ENCODE measurements at places on chromosomes 2 and 18.
A peak's percentile ranks its signal among the peaks of the same experiment; 100 is the strongest.

DNA sequence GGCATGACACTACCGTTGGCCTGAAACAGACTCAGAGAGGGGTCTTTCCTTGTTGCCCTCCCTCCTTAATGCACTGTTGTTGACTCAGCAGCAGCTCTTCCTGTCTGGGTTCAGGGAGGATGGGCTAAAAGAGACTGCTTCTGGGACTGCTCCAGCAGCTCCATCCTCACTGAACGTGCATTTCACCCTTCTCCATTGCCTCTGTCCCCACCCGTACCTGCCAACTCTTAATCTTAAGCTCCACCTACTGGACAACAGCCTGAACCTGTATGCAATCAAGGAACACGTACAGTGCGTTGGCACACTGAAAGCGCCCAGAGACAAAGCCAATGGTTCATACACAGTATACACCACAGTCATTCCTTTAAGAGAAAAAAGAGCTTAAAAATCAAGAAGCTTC, 230.8 kb upstream of the RAB6C start:
- no peak for DNase-seq

GRCh38 chr2:196372276-196372809, 201.0 kb upstream of the STK17B start:
- no peak for DNase-seq

- DNase-seq: no peak
These were observed 157.1 kb downstream of the FTCDNL1 start for GRCh38 chr2:199693861-199694260.

- peak; percentile 47 for DNase-seq
These were observed 78.0 kb downstream of the TMEM182 start for GRCh38 chr2:102839668-102840388.

GRCh38 chr2:84519332-84519957, 3.1 kb downstream of the DNAH6 start:
- DNase-seq: no peak

GRCh38 chr18:50870138-50870845, 8.6 kb upstream of the ME2 start:
- DNase-seq: no peak

DNA sequence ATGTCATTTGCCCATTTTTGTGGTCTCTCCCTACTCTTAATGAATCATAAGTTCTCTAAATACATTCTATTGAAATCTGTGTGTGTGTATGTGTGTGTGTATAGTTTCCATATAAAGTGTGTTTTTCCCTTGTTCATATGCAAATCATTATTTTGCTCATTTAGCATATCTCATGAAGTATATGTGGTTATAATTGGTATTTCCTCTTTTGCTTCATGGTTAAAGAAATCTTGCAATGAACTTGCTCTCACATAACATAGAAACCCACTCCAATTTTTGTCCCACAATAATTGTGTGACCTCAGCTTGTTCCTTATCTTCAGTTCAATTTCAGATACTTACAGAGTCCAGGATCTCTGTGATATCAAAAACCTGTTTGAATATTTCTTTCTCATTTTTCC, 1.2 kb downstream of the CPO start:
- DNase-seq: no peak

- no peak for DNase-seq
These were observed 81.5 kb downstream of the AFF3 start for GRCh38 chr2:100060875-100061274.

DNA sequence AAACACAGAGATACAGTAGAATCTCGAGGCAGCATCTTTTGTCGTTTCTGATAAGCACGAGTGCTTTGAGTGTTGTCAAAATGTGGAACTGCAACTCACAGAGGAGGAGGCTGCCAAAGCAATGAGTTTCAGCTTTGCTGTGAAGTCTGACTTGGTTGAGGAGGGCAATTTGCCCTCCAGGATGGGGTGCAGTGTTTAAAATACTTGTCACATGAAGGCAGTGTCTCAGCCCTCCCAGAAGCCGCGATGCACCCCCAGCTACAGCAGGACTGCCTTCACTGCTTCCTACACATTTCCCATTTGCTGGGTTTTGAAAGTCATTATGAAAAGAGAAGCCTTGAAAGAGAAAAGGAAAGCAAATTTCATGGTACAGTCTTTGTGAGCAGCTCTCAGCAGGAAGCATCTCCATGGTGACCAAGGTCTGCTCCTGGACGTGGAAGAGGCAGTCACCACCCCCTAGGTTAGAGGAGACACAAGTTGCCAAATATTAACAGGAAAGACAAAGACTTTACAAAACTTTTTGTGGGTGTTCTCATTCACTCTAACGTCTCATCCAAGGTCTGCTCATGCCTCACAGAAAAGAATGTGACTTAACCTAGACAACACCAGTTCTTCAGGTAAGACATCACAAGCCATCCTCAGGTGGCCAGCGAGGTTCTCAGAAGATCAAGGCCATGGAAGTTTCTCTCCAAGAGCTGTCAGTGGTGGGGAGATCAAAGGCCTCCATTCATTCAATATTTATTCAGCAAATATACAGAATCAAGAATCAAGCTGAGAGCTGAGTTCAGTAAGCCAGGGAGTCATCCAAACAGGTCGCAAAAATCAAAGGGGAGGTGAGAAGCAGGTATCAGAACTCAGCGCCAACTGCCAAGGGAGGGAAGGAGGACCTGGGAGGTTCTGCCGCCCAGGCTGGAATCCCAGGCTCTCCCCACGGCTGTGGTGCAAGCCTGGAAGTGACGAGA, 476.0 kb downstream of the EIPR1 start:
- no peak for DNase-seq

DNA sequence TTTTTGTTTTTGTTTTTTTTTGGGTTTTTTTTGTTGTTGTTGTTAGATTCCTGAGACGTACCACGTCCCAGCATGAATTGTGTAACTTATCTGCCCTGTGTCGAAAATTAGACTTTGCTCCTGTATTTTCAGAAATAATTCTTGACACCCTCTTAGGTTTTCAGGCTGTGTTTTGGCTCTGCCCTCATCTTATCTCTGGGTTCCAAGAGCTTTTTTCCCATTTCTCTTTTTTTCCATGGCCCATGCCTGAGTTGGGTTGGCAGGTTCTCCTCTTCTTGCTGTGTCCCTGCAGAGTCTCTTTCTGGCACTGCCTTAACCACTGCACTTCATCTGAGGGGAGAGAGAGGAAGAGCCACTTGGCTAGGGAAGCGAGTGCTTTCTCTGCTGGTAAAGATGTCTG, 42.4 kb downstream of the CTIF start:
- no peak for DNase-seq

GRCh38 chr18:47413327-47413726, 161.9 kb upstream of the SKOR2 start:
- no peak for DNase-seq

DNA sequence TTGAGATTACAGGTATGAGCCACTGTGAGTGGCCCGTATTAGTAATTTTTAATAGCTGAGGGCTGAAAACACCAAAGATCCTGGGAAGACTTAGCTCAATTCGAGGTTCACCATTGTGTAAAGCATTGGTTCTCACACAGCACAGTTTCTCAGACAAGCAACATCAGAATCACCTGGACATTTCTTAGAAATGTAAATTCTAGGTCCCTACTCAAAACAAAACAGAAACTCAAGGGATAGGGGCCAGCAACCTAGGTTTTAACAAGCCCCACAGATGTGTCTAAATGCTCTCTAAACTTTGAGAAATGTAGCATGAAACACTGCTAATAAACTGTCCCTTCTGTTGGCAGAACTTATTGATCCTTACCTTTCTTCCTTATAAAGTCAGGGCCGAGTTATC, 681.2 kb downstream of the RNF144A start:
- DNase-seq: no peak

DNA sequence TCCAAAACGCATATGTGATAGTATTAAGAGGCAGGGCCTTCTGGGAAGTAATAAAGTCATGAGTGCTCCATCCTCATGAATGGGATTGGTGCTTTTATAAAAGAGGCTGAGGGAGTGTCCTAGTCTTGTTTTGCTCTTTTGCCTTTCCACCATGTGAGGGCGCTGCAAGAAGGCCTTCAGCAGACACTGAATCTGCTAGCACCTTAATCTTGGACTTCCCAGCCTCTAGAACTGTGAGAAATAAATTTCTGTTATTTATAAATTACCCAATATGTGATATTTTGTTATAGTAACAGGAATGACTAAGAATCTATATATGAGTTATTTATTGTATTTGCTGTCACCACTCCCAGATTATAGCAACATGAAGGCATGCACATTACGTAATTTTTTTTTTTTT, 63.5 kb downstream of the PLA2R1 start:
- DNase-seq: no peak

DNA sequence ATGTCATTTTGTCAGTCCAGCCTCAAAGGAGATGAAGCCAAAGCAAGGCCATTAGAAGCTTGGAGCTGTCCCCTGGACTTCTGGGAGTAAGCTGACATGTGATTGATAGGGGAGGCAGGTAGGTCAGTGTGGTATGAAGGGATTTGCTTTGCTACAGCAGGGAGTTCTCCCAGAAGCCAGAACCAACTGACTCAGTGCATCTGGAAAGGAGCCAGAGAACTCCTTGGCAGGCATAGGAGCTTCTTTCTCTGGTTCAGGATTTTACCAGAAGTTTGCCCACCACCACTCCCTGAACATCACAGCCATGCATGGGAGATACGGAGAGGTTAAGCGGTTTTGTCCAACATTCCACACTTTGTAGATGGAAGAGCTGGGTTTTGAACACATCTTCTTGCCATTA, 24.5 kb upstream of the KCNE4 start:
- DNase-seq: peak; percentile 40

- DNase-seq: no peak
These were observed 1206.7 kb upstream of the CDH2 start for GRCh38 chr18:29383311-29384273.

- peak; percentile 55 for DNase-seq
These were observed 26.0 kb upstream of the GALR1 start for GRCh38 chr18:77223653-77224052.

- DNase-seq: no peak
These were observed 8.5 kb downstream of the GEN1 start for GRCh38 chr2:17762451-17762850.

- no peak for DNase-seq
These were observed 19.8 kb downstream of the IWS1 start for GRCh38 chr2:127506510-127506909.
